ENCODE measurements at places on chromosomes 5 and 9.

- DNase-seq, result no peak
Observed at GRCh38 chr5:74679966-74680365, 5.1 kb upstream of the HEXB start.

DNA sequence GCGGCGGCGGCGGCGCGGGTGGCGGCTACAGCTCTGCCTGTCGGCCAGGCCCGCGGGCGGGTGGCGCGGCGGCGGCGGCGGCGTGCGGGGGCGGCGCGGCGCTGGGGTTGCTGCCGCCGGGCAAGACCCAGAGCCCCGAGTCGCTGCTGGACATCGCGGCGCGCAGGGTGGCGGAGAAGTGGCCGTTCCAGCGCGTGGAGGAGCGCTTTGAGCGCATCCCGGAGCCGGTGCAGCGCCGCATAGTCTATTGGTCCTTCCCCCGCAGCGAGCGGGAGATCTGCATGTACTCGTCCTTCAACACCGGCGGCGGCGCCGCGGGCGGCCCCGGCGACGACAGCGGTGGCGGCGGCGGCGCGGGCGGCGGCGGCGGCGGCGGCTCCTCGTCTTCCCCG lies 296 bp downstream of the ZSWIM6 start:
- DNase-seq, result peak; percentile 12

DNA sequence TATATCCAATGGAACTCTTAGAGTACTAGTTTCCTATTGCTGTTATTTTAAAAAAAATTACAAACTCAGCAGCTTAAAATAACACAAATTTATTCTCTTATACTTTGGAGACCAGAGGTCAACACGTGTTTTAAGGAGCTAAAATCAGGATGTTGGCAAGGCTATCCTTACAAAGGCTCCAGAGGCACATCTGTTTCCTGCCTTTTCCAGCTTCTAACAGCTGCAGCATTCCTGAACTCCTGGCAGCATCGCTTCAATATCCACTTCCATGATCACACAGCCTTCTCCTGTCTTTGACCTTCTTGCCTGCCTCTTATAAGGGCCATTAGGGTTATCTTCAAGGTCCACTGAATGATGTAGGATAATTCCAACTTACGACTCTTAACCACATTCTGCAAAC lies 92.2 kb upstream of the CCNG1 start:
- no peak for DNase-seq

DNA sequence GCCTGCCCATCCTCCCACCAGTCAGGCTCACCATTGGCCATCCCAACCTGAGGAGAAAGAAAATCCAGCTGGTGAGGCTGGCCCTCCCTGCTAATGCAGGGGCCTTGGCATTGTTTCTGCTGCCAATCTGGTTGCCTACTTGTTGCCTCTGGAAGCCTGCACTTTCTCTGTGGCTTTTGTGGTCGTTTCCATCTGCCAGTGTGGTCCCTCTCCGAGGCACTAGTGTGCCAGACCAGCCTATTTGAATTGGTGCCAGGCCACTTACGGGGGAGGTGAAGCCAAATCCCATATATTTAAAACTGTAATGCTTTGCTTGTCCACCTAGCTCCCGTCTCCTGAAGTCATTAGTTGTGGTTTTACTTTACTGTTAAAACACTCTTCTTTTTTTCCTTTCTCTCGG lies 213.4 kb upstream of the ADAMTSL1 start:
- no peak for DNase-seq

DNA sequence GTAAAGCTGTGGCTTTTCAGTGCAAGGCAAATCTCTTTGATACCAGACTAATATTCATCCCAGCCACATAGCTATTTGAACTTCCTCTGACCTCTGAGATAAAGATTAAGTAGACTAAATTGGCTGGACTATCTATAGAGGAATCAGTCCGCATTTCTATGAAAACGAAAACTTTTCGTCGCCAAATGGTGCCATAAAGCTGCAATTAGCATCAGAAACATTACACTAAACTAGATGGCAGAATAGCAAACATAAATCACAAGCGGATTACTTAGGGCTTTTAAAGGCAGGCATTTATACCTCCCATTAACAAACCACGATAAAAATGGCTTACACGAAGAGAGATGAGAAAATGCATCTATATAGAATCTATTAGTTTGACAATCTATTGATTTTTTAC lies 1009.7 kb upstream of the CDH6 start:
- DNase-seq, result no peak

DNA sequence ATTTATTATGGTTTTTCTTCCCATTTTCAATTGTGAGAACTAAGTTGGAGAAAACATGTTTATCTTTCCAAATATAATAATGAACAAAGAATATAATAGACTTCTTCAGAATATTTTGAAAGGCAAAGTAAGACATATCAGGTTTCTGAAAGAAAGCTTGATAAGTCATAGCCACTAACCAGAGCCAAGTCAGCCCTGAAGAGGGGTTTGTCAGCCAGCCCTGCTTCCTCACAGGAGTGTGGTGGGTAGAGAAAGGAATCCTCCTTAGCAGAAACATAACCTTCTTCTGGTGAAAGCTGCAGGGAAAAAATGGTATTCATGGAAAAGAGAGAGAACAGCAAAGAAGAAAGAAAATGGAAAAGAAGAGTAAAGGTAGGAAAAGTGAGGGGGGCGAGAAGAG lies 93.4 kb downstream of the MPDZ start:
- DNase-seq, result no peak

DNA sequence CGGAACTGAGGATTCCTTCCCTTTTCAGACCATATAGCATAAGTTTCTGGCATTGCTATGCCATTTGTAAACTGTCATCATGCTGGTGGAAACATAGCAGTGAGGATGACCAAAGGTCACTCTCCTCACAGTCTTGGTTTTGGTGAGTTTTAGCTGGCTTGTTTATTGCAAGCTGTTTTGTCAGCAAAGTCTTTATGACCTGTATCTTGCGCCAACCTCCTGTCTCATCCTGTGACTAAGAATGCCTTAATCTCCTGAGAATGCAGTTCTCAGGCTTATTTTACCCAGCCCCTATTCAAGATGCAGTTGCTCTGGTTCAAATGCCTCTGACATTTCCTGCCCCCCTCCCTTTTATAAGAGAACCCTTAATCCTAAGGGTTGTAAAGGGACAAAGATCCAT lies 26.7 kb upstream of the GRIA1 start:
- DNase-seq, result no peak

- no peak for DNase-seq
Observed at GRCh38 chr5:59178482-59178881, 595.6 kb downstream of the RAB3C start.

DNA sequence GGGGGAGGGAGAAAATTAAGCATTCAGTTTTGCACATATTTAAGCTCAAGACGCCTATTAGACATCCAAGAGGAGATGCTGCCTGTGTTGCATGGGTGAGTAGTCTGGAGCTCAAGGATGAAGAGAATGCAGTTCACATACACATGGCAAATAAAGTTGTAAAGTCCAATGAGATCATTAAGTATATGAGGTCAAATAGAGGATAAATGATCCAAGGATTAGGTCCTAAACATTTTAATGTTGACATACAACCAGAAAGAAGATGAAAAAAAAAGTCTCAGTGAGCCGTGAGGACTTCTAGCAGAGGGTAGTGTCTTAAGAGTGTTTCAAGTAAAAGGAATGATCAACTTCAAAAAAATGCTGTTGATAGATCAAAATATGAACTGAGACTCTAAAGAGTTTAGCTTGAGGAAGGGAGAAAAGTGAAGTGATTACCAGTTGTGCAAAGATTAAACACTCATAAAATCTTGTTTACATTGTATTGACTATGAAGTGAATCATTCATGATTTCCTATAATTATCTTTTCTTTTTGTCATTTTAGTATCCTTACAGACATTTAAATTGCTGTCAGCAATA lies 251.8 kb downstream of the ZNF608 start:
- DNase-seq, result no peak

DNA sequence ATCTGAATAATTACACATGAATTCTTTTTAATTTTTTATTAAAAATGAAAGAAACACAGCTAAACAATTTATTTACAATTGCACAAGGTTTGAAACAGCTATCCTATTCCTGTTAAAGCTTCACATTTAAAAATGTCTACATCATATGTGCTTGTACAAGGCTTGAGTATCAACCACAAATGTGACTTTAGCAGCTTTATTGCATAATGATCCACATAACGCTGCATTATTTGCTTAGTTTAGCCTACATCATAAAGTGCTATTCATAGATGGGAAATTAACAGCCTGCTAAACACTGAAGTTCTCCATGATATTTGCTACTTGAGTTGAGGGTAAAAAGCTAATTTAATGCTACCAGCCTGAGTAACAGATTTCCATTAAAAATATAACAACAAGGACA lies 45.0 kb downstream of the TRIM36 start:
- no peak for DNase-seq

- no peak for DNase-seq
Observed at GRCh38 chr5:179680780-179681401, at the start of gene CBY3. CBY3 (minus strand) TSS chr5:179681034; CDS start chr5:179680918, 116 bp downstream.

- no peak for DNase-seq
Observed at GRCh38 chr9:108083796-108084352, 594.3 kb upstream of the KLF4 start.

DNA sequence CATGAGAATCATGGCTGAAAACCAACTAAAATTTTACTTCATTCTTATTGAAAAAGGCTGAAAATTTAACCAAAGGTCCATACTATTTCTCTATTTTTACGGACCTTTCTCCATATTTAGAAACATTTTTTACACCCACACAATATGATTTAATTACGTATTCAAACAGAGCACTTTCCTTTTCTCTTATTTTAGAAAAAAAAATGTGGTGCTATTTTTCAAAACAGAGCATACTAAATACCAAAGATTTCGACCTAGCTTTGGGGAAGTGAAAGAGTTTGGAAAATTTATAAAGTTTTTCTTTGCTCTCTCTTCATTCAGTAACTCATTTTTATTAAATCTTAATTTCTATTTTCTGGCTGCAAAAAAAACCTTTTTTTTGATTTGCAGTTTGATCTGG lies 38.1 kb downstream of the RNF145 start:
- DNase-seq, result no peak

- DNase-seq, result no peak
Observed at GRCh38 chr9:116656501-116656971, 30.6 kb upstream of the TRIM32 start.

DNA sequence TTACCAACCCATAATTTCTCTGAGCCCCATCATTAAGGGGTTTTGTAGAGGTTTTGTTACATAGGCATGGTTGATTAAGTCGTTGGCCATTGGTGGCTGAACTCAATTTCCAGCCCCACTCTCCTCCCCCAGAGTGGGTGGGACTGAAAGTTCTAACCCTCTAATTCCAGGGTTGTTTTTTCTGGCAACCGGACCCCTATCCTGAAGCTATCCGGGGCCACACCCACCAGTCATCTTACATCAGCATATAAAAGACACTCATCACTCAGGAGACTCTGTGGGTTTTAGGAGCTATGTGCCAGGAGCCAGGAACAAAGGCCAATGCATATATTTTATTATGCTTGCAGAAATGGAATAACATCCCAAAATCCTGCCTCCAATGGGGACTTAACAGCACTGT lies 186.0 kb downstream of the NXNL2 start:
- DNase-seq, result no peak

DNA sequence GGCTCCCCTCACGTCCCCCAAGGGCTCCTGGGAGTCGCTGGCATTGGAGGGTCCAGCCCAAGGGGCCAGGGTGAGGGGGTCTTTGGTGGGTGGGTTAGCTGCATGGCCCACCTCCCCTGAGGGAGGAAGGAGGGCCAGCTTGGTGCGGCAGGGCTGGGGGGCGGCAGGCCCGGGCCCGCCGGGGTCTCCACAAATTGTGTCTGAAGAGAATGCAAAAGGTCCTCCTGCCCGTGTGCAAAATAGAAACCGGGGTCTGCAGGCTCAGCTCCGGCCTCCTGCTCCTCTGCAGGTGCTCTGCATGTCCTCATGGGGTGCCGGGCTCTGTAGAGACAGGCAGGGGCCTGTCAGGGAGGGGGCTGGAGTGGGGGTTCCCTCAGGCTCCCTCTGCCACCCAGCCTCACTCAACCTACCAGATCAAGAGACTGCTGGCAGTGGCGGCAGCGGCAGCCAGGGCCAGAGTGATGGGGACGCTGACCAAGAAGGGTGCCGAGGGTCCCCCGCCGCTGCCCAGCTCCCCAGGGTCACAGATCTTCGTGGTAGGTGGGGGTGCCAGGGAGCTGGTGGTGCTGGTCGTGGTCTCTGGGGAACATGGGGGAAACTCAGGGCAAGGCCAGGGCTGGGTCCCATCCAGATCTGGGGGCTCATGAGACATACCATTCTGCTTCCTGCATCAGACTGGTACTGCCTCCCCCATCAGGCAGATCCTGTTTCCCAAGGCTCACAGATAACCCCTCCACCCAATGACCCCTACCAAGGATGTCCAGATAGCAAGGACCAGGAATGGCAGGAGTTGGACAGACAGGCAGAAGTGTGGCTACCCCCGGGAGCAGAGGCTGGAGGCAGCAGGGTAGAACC lies 29.2 kb upstream of the ENHO start:
- DNase-seq, result no peak

- no peak for DNase-seq
Observed at GRCh38 chr5:56112526-56113121, 117.9 kb upstream of the IL6ST start.

- no peak for DNase-seq
Observed at GRCh38 chr9:7901621-7902020, 102.0 kb upstream of the DMAC1 start.

DNA sequence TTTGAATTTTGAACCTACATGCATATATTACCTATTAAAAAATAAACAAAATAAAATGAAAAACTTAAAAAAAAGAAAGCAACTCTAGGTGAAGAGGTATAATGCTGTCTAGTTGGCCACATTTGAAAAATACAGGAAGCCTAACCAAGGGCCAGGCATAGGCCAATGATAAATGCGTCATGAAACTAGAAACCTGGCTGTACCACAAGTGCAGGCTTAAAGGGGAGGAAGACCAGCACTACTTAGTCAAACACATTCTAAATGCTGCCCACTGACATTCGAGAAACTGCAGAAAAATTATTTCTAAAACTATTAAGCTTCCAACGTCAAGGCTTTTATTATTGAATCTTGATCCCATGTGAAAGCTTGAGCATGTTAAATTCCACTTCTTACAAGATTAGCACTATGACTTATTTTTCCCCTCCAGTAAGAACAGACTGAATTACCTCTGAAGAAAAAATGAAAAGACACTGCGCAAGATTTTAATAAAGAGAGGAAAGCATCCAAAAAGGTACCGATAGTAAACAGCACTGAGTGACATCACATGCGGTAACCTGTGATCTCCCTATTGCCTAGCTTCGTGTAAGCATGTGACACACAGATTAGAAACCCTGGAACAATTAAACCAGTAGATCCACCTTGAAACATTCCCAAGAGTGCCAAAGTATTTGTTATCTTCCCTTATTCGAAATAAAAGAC lies 16.2 kb downstream of the CDC14B start:
- no peak for DNase-seq

DNA sequence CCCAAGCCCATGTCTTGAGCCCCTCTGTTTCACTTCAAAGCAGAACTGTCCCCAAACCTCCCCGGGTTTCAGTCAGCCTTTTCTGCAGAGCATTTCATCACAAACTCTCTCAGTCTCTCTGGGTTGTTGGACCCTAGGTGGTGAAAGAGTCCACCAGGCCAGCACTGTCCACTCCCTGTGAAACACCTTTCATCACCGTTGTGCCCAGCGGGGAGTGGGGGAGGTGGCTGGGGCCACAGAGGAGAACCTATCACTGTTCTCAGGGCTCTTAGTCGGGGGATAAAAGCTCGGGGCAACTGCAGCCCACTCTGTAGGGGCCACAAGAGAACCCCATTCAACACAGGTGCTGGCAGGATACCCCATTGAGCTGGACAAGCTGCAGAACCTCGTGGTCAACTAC lies 5.4 kb upstream of the RABL6 start:
- no peak for DNase-seq

GRCh38 chr5:119082691-119083090 lies 11.8 kb downstream of the DMXL1 start:
- DNase-seq, result no peak

- no peak for DNase-seq
Observed at GRCh38 chr5:89445106-89445745, 562.2 kb upstream of the MEF2C start.
